ENCODE measurements at places on chromosomes 4 and X.

- DNase-seq = no peak
- no peaks in the 10 kb centered on the region for H3K36me3 ChIP-seq
- no peak overlapping the region for H3K4me3 ChIP-seq
- H3K27me3 ChIP-seq = peaks cover 3% of the 10 kb centered on the region
- H3K4me1 ChIP-seq = peaks cover 18% of the 10 kb centered on the region
- H3K27ac ChIP-seq = no peak overlapping the region
These were observed 70.8 kb downstream of the RGS12 start for GRCh38 chr4:3363411-3364141.

GRCh38 chr4:38609614-38610013 is 54.4 kb upstream of the KLF3 start:
- H3K4me1 ChIP-seq = peaks cover 34% of the 10 kb centered on the region
- no peak for DNase-seq
- H3K27ac ChIP-seq = peak overlapping the region; percentile 21
- H3K36me3 ChIP-seq = no peaks in the 10 kb centered on the region
- H3K27me3 ChIP-seq = no peaks in the 10 kb centered on the region

GRCh38 chr4:151228189-151229119 is 48.5 kb upstream of the PRSS48 start:
- no peaks in the 10 kb centered on the region for H3K4me1 ChIP-seq
- no peaks in the 10 kb centered on the region for H3K36me3 ChIP-seq
- DNase-seq = no peak
- peaks cover 23% of the 10 kb centered on the region for H3K27me3 ChIP-seq

GRCh38 chrX:128870361-128870760 is 652.9 kb downstream of the SMARCA1 start:
- H3K4me3 ChIP-seq = no peak overlapping the region
- no peak for DNase-seq
- no peak overlapping the region for H3K27ac ChIP-seq
- no peaks in the 10 kb centered on the region for H3K36me3 ChIP-seq
- no peaks in the 10 kb centered on the region for H3K4me1 ChIP-seq

- no peaks in the 10 kb centered on the region for H3K27me3 ChIP-seq
- H3K27ac ChIP-seq = no peak overlapping the region
- no peak overlapping the region for H3K4me3 ChIP-seq
- H3K4me1 ChIP-seq = no peaks in the 10 kb centered on the region
- peak; percentile 40 for DNase-seq
These were observed 37.3 kb downstream of the ACOX3 start for GRCh38 chr4:8403173-8403753.

DNA sequence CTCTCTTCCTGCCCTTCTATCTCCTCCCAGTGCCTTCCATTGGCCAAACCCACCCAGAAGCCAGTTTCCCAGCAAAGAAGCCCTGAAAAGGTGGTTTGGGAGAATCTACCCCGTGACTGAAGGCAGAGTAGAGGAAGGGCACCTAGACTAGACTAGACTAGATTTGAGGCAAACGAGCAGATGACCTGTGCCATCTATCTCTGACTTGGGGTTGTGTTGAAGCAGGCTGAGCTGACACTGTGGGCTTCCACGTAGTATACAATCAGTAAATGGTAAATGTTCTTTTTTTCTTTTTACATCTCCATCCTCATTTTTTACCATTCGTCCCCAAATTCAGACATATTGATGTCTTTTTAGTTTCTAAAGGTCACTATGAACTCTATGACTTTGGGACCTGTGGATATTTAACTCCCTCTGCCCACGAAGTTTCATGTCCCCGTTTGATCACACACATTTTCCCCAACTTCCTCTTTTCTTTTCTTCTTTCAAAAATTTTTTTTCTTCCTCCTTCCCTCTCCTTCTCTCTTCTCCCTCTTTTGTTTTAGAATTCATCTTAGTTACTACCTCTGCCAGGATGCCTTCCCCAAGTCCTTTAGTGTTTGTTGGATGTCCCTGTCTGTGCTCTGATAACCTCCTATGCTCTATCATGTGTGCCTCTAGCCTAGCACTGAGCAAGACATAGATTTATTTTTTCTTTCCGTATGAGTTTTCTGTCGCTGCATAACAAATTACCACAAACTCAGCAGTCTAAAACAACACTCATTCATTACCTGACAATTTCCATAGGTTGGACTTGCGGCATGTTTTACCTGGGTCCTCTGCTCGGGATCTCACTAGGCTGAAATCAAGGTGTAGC is 6.2 kb upstream of the AFF1 start:
- H3K4me1 ChIP-seq = peaks cover 6% of the 10 kb centered on the region
- DNase-seq = no peak
- no peaks in the 10 kb centered on the region for H3K27me3 ChIP-seq
- H3K27ac ChIP-seq = no peak overlapping the region
- peaks cover 6% of the 10 kb centered on the region for H3K36me3 ChIP-seq
- H3K4me3 ChIP-seq = no peak overlapping the region

GRCh38 chr4:48565362-48566033 is 75.4 kb downstream of the ZAR1 start:
- no peak for DNase-seq
- no peak overlapping the region for H3K27ac ChIP-seq
- H3K4me3 ChIP-seq = no peak overlapping the region
- H3K27me3 ChIP-seq = no peaks in the 10 kb centered on the region
- H3K4me1 ChIP-seq = no peaks in the 10 kb centered on the region

All from activated CD4-positive, alpha-beta T cell treated with anti-CD3 and anti-CD28 coated beads, Interleukin-2, amount 10 ng/mL, durations not matched to agents 7 days and 5 days (primary cell).